Midbrain (tissue), 1 donor: ENCODE measurements at places on chromosomes 3 and 15.
A peak's percentile ranks its signal among the peaks of the same experiment; 100 is the strongest.

DNA sequence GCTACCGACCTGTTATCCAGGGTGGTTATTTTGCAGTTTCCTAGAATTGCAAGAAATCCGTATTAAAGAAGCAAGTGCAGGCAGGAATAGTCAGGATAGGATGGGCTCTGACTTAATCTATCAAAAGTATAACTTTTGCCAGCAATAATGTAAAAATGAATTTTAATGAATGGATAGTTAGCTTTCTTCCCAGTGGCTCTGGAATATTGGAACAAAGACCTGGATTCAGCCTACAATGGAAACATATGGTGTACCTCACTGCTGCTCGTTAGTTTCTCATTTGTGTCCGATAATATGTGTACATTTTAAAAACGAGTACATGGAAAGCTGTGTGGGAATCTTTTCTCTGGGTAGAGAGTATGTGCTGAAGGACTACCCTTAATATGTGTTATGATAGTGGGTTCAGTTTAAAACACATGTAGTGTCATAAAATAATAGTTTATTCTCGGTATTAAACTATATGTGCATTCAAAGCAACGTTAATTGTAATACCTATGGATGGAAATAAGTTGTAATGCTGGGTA is 805 bp downstream of the SERPINI1 start:
- peak; percentile 26 for DNase-seq

DNA sequence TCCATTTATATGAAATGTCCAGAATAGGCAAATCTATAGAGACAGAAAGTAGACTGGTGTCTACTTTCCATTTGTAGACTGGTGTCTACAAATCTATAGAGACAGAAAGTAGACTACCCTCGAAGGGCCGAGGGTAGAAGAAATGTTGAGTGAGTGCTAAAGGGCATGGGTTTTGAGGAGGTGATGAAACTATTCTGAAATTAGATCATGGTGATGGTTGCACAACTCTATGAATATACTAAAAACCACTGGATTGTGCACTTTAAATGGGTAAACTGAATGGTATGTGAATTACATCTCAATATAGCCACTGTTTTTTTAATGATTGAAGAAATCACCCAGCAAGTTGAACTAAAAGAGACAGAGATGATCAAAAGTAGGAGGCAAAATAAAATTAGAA is 27.9 kb downstream of the TP53BP1 start:
- no peak for DNase-seq

GRCh38 chr15:51888593-51889195 is 59.2 kb downstream of the TMOD3 start:
- peak; percentile 18 for DNase-seq

GRCh38 chr3:26105261-26105660 is 315.4 kb downstream of the OXSM start:
- DNase-seq, result no peak

GRCh38 chr15:71111181-71111565 is 4.1 kb upstream of the THSD4 start:
- no peak for DNase-seq

DNA sequence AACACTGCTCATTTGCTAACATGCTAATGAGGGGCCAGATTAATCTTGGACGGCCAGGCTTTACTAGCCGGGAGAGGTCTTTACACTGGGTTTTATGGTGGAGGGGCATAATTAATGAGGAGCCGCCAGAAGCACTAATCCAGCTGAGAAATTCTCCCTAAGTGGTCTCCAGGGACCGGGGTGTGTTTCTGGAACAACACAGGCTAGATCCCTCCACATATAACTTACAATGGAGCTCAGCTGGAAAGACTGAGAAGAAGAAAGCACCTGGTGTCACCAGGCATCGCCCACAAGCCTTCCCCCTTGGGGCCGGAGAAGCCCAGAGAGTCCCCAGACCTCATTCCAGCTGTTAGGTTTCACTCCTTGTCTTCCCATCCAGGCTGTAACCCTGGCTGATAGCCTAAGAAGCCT is 127.5 kb downstream of the MEGF11 start:
- DNase-seq, result no peak

DNA sequence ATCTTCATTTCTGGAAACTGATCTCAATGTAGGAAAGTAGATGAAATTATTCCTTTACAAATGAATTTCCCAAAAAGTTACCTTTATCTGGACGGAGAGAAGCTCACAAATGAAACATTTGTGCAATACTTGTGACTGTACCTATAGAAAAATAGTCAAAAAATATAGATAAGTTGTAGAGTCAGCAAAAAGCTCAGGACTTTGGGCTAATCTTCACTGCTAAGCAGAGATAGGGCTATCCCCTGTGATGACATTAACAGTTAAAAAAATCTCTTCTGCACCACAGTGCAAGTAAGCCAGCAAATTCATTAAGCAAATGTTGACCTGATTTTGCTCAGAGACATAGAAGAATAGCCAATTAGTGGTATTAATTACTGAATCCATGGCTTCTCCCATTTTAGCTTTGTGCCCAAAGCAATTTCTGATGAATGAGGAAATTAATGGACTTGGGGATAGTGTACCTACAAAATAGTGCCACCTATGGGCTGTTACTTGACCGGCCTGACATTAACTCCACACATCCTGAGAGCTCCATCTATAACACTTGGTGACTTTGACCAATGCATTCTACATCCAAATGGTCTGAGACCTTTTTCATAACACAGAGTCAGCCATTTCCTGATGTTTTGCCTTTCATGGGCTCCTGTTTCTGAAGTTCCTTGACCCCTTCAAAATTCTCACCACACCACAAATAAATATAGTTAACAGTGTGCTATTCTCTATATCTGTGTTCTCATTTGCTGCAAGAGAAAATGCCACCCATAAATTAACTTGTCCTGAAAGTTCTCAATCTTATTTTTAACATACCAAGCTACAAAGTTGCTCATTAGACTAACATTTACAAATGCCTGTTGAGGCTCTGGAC is 105.0 kb downstream of the SSR3 start:
- DNase-seq, result peak; percentile 20

GRCh38 chr3:69961706-69962439 is 37.7 kb upstream of the SAMMSON start:
- no peak for DNase-seq

DNA sequence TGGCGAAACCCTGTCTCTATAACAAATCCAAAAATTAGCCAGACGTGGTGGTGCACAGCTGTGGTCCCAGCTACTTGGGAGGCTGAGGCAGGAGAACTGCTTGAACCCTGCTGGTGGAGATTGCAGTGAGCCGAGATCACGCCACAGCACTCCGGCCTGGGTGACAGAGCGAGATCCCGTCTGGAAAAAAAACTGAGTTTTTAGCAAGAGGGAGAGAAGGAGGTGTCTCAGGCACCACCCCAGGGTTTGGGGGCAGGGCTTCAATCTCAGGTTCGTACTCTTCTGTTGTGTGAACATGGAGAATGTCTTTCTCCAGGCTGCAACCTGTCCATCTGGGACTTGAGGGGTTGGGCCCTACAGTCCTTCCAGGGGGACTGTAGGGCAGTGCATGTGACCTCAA is 2.7 kb downstream of the CHRNA3 start:
- DNase-seq, result no peak

GRCh38 chr15:26095710-26096330 is 232.7 kb upstream of the ATP10A start:
- no peak for DNase-seq

- no peak for DNase-seq
Observed at GRCh38 chr3:48877671-48878070, 21.0 kb downstream of the SLC25A20 start.

- no peak for DNase-seq
Observed at GRCh38 chr3:62493109-62493801, 119.9 kb upstream of the FEZF2 start.

DNA sequence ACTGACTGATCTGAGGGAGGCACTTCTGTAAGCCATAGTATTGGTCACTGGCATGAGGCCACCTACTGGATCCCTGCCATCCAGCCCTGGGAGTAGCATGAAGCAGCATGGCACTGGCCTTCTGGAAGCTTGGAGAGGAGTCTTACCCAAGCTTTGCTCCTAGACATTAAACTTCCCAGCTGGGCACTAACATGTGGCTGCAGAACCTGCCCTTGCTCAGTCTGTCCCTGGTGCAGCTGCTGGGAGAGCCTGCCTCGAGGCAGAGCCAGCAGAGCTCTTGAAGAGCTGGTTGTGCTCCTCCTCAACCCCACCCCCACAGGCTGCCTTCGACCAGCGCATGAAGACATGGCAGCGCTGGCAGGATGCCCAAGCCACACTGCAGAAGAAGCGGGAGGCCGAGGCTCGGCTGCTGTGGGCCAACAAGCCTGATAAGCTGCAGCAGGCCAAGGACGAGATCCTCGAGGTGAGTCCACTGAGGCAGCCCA is 17.1 kb upstream of the SNX22 start:
- peak; percentile 72 for DNase-seq

GRCh38 chr15:75713338-75713895 is 769 bp upstream of the CSPG4 start:
- no peak for DNase-seq

DNA sequence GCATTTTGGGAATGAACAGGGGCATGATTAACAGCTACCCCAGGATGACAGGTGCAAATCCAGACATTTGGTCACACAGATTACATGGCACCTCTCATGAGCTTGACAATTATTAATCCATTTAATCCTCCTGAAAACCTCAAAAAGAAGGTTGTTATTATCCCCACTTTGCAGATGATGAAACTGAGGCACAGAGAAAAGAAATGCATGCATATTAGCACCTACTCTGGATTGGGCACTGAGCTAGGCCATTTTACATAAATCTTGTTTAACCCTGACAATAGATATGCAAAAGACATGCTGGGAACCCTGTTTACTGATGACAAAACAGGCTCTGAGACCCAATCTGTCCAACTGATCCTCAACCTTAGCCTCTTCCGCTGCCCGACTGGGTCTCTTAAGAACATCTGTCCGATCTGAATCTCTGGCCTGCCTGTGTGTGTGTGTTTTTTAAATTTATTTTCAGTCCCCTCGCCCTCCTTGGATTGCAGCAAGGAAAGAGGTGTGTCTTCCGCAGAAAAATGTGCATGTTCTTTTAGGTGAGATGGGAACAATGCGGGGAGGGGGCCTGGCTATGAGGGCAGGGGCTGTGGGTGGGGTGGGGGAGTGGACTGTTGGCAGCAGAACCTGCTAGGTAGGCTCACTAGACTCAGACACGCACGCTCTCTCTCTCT is 162.5 kb downstream of the WNT7A start:
- no peak for DNase-seq

- DNase-seq, result peak; percentile 53
Observed at GRCh38 chr3:107574650-107575049, 51.9 kb downstream of the BBX start.

GRCh38 chr3:186841620-186842019 is 890 bp upstream of the ADIPOQ start:
- DNase-seq, result no peak

- DNase-seq, result no peak
Observed at GRCh38 chr3:197417911-197418618, 119.7 kb upstream of the DLG1 start.

- no peak for DNase-seq
Observed at GRCh38 chr3:64634417-64634816, 53.4 kb downstream of the ADAMTS9 start.

DNA sequence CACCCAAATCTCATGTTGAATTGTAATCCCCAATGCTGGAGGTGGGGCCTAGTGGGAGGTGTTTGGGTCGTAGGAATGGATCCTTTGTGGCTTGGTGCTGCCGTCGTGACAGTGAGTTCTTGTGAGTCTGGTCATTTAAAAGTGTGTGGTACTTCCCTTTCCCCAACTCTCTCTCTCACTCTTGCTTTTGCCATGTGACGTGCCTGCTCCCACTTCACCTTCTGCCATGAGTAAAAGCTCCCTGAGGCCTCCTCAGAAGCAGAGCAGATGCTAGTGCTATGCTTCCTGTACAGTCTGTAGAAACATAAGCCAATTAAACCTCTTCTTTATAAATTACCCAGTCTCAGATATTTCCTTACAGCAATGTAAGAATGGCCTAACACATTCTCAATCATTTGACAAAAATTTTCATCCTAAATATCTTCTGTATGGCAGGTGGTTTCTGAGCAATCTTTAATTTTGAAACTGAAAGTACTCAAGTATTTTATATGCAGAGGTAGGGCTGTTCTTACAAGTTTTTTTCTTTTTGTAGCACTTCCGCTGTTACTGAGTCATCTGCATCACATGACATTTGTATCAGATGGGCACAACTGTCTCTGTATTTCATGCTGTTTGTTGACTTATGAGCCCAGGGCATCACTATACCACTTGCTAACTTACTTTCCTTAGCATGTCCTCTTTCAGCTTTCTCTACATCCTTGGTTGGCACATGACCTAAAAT is 8.8 kb downstream of the RPL39L start:
- DNase-seq, result no peak

- DNase-seq, result no peak
Observed at GRCh38 chr3:107689355-107689754, 166.6 kb downstream of the BBX start.

DNA sequence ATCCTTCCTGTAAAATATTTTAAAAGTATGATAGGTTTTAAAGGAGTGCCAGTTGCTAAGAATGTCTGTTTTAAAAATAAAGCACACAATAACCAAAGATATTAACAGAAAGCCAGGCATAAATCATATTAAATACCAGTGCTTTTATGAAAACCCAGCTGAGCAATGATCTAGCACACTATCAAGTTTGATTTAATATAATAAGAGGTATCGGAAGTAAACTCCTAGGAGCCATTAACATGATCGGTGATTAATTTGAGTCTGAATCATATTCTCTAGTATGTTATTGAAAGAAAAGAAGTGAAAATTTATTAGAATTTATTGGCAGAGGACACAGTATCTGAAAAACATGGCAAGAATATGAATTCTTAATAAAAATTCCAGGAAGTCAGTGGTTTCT is 91.7 kb downstream of the SPATA16 start:
- no peak for DNase-seq

GRCh38 chr3:62183969-62184368 is 189.4 kb downstream of the FEZF2 start:
- no peak for DNase-seq

- no peak for DNase-seq
Observed at GRCh38 chr3:119314821-119315220, 20.6 kb downstream of the ARHGAP31 start.

DNA sequence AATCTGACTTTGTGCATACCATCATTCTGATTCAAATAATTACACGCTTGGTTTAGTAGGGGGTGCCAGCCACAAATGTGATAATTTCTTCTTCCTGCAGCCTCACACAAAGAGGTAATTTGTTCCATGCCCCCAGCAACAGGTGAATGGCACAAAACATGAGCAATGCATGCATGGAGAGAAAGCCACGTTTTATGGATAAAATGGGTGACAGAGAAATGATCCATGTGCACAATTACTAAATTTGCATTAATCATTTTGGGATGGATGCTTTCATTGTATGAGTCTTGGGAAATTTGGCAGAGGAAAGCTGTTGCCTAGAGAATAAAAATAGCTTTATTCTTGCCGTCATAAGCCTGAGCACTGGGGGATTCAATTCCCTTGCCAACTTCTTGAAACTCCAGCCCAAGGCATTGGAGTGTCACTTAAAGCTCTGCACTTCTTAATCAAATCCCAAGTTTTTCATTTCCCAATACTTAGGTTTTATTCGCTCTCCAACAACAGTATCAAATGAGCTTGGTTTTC is 411.6 kb downstream of the GBE1 start:
- DNase-seq, result peak; percentile 54
